ENCODE measurements at places on chromosomes 4 and X. TPM values are rescaled to one million over a fixed set of nuclear protein-coding genes. Genes with fewer than 3 reads are reported as not detected.

DNA sequence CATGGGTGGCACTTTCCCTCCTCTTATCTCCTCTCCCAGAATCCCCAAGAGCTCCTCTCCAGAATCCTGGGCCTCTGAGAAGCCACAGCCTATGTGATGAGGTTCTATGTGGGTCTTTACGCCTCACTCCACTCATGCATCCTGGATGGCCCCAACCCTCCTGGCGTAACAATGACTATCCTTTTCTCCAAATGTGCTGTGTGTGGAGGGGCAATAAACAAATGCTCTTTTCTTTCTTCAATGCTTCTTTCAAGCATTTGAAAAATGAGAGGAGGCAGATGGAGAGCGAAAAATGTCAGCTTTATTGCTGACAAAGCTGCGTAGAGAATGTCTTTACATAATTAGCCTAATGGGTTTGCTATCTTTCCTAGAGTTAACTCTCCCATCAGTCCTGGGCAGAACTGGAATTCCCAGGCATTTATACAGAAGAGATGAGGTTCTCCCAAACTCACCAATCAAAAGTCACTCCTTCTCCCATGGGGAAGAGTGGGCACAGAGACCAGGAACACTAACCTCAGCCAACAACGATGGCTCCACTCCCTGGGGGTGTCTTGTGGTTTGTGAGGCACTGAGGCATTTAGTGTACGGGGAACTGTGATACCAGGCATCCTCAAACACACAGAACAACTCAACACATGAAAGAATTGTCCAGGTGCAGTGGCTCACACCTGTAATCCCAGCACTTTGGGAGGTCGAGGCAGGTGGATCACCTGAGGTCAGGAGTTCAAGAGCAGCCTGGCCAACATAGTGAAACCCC lies 118.9 kb upstream of the SLC34A2 start:
- H3K4me1 ChIP-seq, result no peaks in the 10 kb centered on the region
- H3K27me3 ChIP-seq, result no peaks in the 10 kb centered on the region
- H3K36me3 ChIP-seq, result no peaks in the 10 kb centered on the region
- DNase-seq, result no peak
- no peak overlapping the region for H3K4me3 ChIP-seq
- no peak overlapping the region for H3K27ac ChIP-seq

GRCh38 chr4:56844802-56845580 lies 23.5 kb upstream of the SPINK2 start:
- H3K4me1 ChIP-seq, result no peaks in the 10 kb centered on the region
- H3K4me3 ChIP-seq, result no peak overlapping the region
- no peak for DNase-seq
- no peaks in the 10 kb centered on the region for H3K36me3 ChIP-seq

- peak overlapping the region; percentile 85 for H3K4me3 ChIP-seq
- no peaks in the 10 kb centered on the region for H3K27me3 ChIP-seq
- H3K27ac ChIP-seq, result peak overlapping the region; percentile 90
- no peaks in the 10 kb centered on the region for H3K4me1 ChIP-seq
- peak; percentile 49 for DNase-seq
These were observed 4.5 kb downstream of the MID1IP1 start for GRCh38 chrX:38805432-38806389.

- no peak overlapping the region for H3K27ac ChIP-seq
- DNase-seq, result no peak
- peaks cover 6% of the 10 kb centered on the region for H3K27me3 ChIP-seq
- H3K4me3 ChIP-seq, result no peak overlapping the region
- H3K36me3 ChIP-seq, result no peaks in the 10 kb centered on the region
These were observed 5.0 kb upstream of the NDP start for GRCh38 chrX:43978226-43978625.

DNA sequence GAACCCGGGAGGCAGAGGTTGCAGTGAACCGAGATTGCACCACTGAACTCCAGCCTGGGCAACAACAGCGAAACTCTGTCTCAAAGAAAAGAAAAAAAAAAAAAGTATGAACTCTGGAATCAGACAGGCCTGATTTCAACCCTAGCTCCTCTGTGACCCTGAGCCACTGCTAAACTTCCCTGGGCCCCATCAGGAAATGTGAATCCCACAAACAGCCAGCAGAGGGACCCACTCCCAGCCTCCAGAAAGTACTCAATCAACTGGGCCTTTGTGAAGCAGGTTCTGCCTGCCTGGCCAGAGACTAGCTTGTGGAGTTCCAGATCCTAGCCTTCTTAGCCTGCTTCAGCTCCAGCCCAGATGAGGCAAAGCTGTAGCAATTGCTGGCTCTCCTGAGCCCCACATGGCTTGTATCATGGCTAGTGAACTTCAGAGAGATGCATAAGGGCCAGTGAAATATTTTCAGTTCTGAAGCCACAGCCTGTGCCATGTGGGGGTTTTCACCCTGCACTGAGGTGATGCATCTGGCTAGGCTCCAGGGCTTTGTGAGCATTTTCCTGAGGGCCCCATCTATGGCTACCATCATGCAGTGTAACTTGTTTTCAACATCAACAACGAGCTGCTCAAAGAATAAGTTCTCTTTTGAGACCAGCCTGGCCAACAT lies 7.2 kb upstream of the IDS start:
- no peaks in the 10 kb centered on the region for H3K36me3 ChIP-seq
- no peaks in the 10 kb centered on the region for H3K27me3 ChIP-seq

DNA sequence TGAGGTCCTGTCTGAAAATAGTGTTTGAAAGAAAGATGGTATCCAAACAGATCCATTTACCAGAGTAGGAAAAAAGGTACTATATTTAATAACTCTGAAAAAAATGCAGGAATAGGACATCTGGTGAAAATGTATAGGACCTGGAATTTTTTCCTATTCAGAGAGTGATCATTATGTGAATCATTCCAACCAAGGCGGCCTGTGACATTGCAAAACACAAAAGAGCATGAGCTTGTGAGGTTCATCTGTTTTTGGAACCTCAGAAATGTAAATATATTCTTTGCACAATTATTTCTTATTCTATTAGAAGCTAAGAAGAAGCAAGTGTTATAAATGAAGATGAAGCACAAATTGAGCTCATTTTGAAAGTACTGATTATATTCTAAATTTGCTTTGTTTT lies 2.0 kb downstream of the C4orf51 start:
- no peak overlapping the region for H3K27ac ChIP-seq
- no peaks in the 10 kb centered on the region for H3K4me1 ChIP-seq
- no peak for DNase-seq
- no peaks in the 10 kb centered on the region for H3K27me3 ChIP-seq
- H3K36me3 ChIP-seq, result no peaks in the 10 kb centered on the region
- H3K4me3 ChIP-seq, result no peak overlapping the region

DNA sequence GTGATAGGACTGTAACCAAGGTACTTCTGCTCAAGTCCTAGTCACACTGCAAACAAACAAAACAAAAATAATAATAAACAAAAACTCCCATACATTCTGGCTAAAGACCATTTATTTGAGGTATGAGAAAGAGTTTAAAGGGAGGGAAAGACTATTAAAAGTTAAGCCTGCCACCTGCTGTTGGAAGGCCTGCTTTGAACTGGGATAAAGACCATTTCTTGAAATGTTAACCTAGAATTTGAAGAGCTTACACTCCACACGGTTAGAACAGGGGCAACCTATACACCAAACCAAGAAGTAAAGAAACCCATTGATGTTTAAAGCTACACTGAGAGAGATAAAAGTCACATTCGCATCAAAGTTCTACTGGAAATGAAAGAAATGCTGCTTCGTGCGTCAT lies 548.7 kb upstream of the DIPK2B start:
- no peak for DNase-seq
- H3K4me3 ChIP-seq, result no peak overlapping the region
- H3K4me1 ChIP-seq, result no peaks in the 10 kb centered on the region
- no peaks in the 10 kb centered on the region for H3K36me3 ChIP-seq
- H3K27ac ChIP-seq, result no peak overlapping the region

- no peak overlapping the region for H3K4me3 ChIP-seq
- H3K27ac ChIP-seq, result no peak overlapping the region
- H3K4me1 ChIP-seq, result no peaks in the 10 kb centered on the region
- H3K27me3 ChIP-seq, result no peaks in the 10 kb centered on the region
- H3K36me3 ChIP-seq, result no peaks in the 10 kb centered on the region
These were observed 133.0 kb upstream of the C1QTNF7 start for GRCh38 chr4:15294832-15295231.

DNA sequence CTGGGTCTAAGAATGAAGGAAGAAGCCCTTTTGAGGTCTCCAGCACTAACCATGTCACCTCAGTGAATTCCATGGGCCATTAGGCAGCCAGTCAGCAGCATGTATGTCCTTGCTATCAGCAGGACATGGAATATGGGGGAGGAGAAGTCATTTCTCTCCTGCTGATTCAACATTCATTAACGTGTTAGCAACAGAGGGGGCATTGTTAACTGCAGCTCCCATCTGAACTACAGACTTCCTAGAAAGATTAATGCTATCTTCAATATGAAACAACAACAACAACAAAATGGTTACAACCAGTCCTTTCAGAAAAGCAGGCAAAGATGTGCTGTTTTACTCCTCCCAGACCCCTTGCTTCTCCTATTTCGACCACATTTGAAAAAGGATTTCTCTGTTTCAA lies 120.4 kb upstream of the SLC34A2 start:
- no peaks in the 10 kb centered on the region for H3K36me3 ChIP-seq
- H3K4me3 ChIP-seq, result no peak overlapping the region
- H3K4me1 ChIP-seq, result no peaks in the 10 kb centered on the region
- DNase-seq, result no peak
- no peak overlapping the region for H3K27ac ChIP-seq

GRCh38 chrX:10244915-10245622 lies 88.3 kb downstream of the CLCN4 start:
- DNase-seq, result no peak
- H3K36me3 ChIP-seq, result no peaks in the 10 kb centered on the region
- peaks cover 2% of the 10 kb centered on the region for H3K27me3 ChIP-seq
- H3K4me1 ChIP-seq, result no peaks in the 10 kb centered on the region
- H3K4me3 ChIP-seq, result no peak overlapping the region

GRCh38 chr4:8294775-8295174 lies 25.2 kb downstream of the HTRA3 start:
- H3K4me3 ChIP-seq, result no peak overlapping the region
- H3K4me1 ChIP-seq, result no peaks in the 10 kb centered on the region
- DNase-seq, result no peak
- no peak overlapping the region for H3K27ac ChIP-seq

DNA sequence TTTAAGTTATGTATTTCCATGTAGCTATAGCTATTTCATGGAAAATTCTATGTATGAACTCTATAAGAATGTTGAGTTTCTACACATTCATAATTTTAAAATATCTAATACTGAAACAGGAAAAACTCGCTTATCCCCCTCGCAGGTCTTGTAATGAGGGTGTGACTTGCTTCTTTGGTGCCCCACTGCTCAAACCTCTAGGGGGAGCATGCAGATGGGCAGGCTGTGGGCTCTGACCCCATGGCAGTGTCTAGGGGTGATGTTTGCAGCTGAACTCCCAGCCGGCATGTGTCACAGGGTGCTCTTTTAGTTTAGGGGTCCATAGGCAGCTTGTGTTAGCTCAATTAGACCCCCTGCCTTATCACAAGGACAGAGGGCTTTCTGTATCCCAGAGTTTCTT lies 1825.7 kb upstream of the ADGRL3 start:
- H3K27ac ChIP-seq, result no peak overlapping the region
- H3K4me1 ChIP-seq, result no peaks in the 10 kb centered on the region
- H3K36me3 ChIP-seq, result no peaks in the 10 kb centered on the region
- no peak for DNase-seq
- no peaks in the 10 kb centered on the region for H3K27me3 ChIP-seq
- H3K4me3 ChIP-seq, result no peak overlapping the region

GRCh38 chrX:51361251-51361650 lies 28.6 kb downstream of the NUDT10 start:
- H3K36me3 ChIP-seq, result no peaks in the 10 kb centered on the region
- DNase-seq, result no peak
- H3K27ac ChIP-seq, result no peak overlapping the region
- H3K4me3 ChIP-seq, result no peak overlapping the region
- no peaks in the 10 kb centered on the region for H3K27me3 ChIP-seq

DNA sequence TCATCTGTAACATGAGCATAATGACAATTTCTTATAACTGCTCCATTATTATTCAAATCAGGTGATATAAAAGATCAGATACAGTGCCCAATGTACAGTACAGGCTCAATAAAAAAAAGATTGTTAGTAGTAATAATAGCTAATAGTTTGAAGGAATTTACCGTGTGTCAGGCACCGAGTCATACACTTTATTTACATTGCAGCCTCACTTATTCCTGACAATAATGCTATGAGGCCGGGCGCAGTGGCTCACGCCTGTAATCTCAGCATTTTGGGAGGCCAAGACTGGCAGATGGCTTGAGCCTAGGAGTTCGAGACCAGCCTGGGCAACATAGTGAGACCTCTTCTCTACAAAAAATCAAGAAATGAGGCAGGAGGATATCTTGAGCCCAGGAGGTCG lies 10.1 kb upstream of the MAP7D3 start:
- H3K4me3 ChIP-seq, result no peak overlapping the region
- H3K27ac ChIP-seq, result no peak overlapping the region
- no peaks in the 10 kb centered on the region for H3K27me3 ChIP-seq
- H3K36me3 ChIP-seq, result no peaks in the 10 kb centered on the region
- no peak for DNase-seq

DNA sequence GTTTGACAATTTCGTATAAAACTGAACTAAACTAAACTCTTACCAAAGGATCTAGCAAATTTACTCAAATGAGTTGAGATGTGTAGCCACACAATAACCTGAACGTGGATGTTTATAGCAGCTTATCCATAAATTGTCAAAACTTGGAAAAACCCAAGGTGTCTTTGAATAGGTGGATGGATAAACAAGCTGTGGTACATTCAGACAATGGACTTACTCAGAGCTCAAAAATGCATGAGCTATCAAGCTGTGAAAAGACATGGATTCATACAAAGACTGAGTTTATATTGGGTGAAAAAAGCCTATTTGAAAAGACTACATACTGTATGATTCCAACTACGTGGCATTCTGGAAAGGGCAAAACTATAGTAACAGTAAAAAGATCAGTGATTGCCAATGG lies 69.5 kb downstream of the LARP1B start:
- H3K27me3 ChIP-seq, result no peaks in the 10 kb centered on the region
- DNase-seq, result no peak
- H3K36me3 ChIP-seq, result peaks cover 6% of the 10 kb centered on the region
- no peaks in the 10 kb centered on the region for H3K4me1 ChIP-seq

- H3K4me1 ChIP-seq, result no peaks in the 10 kb centered on the region
- H3K36me3 ChIP-seq, result no peaks in the 10 kb centered on the region
- peaks cover 2% of the 10 kb centered on the region for H3K27me3 ChIP-seq
These were observed 96.3 kb upstream of the HPF1 start for GRCh38 chr4:169854090-169854489.

DNA sequence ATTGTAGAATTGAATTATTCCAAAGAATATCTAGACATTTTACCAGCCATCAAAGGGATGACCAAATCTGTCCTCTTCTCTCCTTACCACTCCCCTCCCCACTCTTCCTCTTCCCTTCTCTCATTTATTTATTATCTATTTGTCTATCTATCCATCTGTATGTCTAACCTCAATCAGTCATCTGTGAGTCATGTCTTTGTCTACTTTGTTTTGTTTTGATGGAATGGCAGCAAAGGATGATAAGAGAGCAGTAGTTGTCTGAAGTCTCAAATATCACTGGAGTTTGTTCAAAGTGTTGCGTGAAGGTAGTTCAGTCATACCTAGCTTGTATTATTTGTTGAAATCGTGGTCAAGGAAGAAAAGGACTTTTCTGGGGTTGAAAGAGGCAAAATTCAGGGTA lies 34.7 kb upstream of the PGRMC2 start:
- no peak overlapping the region for H3K27ac ChIP-seq
- DNase-seq, result no peak
- H3K36me3 ChIP-seq, result peaks cover 5% of the 10 kb centered on the region
- no peaks in the 10 kb centered on the region for H3K27me3 ChIP-seq
- no peak overlapping the region for H3K4me3 ChIP-seq
- no peaks in the 10 kb centered on the region for H3K4me1 ChIP-seq

The NOX1 gene
- not detected for total RNA-seq

The ENAM gene
- total RNA-seq, result 0.28 TPM

The SEC24D gene
- total RNA-seq, result 80.8 TPM

The SSX1 gene
- not detected for total RNA-seq

The XG gene
- total RNA-seq, result 0.93 TPM

The GPR78 gene
- not detected for total RNA-seq
